ENCODE measurements at places on chromosomes 7 and 10. TPM values are rescaled to one million over a fixed set of nuclear protein-coding genes. Genes with fewer than 3 reads are reported as not detected.
A peak's percentile ranks its signal among the peaks of the same experiment; 100 is the strongest.

TBXAS1 gene
- total RNA-seq, result 10.0 TPM

GRCh38 chr10:121216721-121217181, 365.6 kb downstream of the WDR11 start:
- no peak for DNase-seq

DNA sequence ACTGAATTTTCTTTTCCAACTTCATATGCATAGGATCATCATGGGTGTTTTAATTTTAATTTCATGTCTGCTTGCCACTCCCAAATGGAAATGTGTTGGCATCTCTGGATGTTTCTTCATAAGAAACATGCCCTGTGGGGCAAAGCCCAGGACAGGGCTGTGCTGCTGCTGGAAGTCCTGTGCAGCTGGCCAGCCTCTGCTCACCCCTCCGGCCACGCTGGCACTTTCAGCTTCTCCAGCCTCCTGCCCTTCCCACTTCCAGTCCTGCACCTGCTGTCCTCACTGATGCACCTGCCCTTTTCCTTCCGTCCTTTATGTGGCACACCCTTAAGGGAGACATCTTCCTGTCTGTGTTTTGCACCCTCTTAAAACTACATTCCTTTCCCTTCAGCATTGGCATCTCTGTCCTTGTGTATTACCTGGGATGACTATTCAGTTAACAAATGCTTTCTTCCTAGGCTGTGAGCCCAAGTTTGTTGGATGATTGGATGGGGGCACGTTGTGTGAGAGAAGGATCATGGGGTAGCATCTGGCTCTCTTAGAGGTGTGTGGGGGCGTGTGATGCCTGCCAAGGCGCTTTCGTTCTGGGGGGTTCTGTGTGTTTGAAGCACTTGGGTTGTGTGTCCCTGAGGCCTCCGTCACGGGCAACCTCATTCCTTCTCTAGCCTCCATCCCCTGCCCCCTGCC, 56.8 kb downstream of the TCF7L2 start:
- no peak for DNase-seq

DNA sequence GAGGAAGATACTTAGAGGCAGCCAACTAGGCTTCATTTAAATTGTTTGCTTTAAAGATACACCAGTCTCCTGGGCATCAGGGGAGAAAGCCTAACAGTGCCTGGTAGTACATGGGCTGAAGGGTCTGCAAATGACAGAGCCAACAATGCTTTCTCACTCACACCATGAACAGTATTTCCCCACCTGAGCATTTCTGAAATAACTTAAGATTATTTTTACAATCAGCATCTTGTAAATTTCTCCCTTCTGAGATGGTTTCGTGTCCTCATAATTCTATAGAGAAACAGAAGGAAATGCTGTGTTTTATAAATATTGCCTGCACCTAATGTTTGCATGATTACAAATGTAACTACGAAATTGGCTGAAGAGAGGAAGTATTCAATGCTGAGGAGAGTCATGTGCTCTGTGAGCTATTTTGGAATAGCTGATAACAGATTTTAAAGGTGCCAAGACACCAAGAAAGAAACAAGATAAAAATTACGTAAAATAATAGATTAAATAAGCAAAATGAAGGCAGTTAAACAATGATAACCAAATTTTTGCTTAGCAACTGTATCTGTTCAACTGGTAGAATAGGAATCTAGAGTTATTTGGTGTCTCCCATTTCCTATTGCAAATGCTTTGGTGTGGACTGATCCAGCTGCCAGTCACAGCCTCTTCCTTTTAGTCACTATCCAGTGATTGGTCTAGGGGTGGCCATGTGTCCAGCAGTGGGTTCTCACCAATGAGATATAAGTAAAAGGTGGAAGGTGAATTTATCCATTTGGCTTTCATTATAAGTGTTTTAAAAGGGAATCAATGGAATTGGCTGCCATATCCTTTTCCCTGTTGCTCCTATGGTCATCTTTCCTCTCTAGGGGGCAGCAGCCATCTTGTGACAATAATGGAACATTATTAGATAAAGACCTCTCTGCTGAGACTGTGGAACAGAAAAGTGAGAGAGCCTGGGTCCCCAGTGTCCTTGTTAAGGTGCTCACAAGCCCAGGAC, 167.9 kb upstream of the SLC26A5 start:
- DNase-seq, result no peak

DNA sequence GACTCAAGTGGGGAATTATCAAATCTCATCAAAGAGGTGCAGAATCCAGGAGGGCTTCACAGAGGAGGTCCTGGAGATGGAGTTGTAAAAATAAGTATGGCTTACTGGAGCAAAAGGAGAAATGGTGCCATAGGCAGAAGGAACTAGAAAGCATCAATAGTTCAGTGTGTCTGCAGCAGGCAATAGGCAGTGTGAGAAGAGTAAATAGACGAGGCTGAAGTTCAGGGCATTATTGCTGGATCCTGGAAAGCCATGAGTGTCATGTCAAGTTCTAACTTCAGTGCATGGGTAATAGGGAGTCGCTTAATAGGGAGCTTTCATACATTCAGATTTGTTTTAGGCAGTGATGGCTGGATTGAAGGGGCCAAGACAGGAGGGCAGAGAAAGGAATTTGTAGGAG, 39.3 kb downstream of the CYP26A1 start:
- no peak for DNase-seq

CAV1 gene
- 465 TPM for total RNA-seq

DNA sequence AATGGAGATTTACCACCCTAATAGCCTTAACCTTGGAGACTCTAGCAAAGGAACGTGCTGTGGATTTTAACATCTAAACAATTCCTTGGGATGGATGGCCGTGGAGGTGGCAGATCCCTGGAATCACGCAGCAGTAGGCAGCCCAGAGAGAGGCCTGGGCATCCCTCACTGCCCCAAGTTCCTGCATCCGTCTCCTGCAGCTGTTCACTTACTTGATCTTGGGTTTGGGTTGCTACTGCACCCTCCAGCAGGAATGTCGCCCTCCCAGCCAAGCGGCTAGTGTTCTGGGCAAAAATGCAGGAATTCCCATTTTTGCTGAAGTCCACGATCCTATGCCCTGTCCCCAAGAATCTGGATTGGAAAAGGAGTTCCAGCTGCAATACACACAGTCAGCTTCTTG, 166.7 kb upstream of the SH2B2 start:
- DNase-seq, result no peak

GRCh38 chr10:132328106-132328505, 3.9 kb upstream of the LRRC27 start:
- no peak for DNase-seq

- DNase-seq, result no peak
Measured at GRCh38 chr7:155893176-155893575, 80.9 kb upstream of the SHH start.

HKDC1 gene
- total RNA-seq, result 0.35 TPM

CCDC3 gene
- 25.5 TPM for total RNA-seq

DNA sequence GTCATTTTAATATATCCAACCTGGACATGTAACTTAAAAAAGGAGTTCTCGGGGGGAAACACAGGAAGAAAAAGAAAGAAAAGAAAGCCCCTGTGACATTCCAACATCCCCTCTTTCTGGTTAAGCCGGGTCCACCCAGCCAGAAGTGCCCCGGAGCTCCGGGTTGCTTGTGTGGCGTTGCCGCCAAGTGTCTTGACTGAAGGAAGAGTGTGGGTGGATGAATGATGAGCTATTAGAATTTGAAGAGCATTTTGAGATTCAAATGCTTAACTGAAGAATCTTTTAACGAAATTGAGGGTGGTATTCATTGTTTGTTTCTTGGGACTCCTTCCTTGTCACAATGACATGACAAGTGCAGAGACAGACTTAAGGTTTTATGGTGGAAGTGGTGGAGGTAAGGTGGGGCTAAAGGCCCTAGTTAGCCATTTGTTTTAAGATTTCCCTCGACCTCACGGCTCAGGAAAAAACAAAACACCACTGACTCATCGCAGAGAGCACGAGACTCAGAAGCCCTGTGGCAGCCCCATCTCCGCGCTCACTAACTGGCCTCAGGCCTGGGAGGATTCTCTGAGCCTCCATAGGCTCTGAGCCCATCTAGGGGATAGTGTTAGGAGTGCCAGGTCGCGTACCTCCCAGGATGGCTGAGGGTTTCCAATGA, 1.8 kb upstream of the GLI3 start:
- no peak for DNase-seq

- no peak for DNase-seq
Measured at GRCh38 chr10:3791974-3792633, 7.1 kb upstream of the KLF6 start.

OR2A1 gene
- total RNA-seq, result not detected

LRGUK gene
- total RNA-seq, result 0.12 TPM

RNF148 gene
- 0.35 TPM for total RNA-seq

GRCh38 chr7:114806590-114807162, 115.2 kb upstream of the MDFIC start:
- DNase-seq, result no peak

OLAH gene
- 0.35 TPM for total RNA-seq

LRRC4 gene
- 3.9 TPM for total RNA-seq

HIBADH gene
- total RNA-seq, result 68.1 TPM

HOXA3 gene
- 0.68 TPM for total RNA-seq

DNA sequence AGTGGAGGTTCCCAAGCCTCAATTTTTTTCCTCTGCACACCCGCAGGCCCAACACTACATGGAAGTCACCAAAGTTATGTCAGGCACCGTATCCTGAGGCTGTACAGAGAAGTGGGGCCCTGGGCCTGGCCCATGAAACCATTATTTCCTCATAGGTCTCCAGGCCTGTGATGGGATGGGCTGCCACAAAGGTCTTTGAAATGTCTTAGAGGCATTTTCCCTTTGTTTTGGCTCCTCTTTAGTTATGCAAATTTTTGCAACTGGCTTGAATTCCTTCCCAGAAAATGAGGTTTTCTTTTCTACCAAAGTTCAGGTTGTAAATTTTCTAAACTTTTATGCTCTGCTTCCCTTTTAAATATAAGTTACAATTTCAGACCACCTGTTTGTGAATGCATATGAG, 365.2 kb downstream of the HGF start:
- DNase-seq, result no peak

DNA sequence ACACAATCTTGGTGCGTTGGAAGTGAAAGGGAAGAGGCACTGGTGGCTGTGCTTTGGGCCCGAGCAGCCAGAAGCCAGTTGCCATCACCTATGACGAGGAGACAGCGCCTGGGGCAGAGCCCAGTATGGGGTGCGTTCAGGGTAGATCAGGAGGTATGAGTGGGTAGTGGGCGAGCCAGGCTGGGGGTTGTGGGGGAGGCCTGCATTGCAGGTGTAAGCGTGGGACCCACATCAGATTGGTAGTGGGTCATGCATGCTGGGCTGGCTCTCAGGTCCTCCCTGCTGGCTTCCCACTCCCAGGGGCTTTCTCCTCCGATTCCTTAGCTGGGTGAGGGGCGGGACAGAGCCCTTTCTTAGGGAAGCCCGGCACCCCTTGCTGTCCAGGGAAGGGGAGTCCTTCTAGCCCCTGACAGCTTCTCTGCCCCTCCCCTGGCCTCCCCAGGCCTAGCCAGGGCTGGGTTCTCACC, 445 bp upstream of the PVRIG start:
- DNase-seq, result no peak

GRCh38 chr7:13908667-13909397, 80.6 kb downstream of the ETV1 start:
- no peak for DNase-seq

PON1 gene
- not detected for total RNA-seq

- DNase-seq, result no peak
Measured at GRCh38 chr7:28891192-28891875, 66.8 kb downstream of the TRIL start.

GRCh38 chr10:80201608-80202141, 3.7 kb downstream of the ANXA11 start:
- peak; percentile 52 for DNase-seq

AGR2 gene
- total RNA-seq, result not detected

- no peak for DNase-seq
Measured at GRCh38 chr7:33261585-33261984, 132.2 kb downstream of the BBS9 start.

DNA sequence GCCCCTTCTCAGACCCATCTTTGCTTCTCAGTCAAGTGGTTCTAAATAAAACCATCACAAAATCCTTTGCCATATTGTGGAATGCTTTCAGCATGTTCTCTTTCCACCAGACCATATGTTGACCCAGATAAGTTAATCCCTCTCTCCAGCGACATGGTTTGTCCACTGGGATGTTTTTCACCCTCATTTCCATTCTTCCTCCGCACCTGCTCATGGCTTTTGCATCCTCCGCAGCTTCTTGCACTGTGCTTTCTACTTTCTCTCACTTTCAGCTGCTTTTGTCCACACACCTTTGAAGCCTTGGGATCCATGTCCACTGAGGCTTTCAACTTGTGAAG, 52.3 kb upstream of the WAC start:
- DNase-seq, result no peak

DNA sequence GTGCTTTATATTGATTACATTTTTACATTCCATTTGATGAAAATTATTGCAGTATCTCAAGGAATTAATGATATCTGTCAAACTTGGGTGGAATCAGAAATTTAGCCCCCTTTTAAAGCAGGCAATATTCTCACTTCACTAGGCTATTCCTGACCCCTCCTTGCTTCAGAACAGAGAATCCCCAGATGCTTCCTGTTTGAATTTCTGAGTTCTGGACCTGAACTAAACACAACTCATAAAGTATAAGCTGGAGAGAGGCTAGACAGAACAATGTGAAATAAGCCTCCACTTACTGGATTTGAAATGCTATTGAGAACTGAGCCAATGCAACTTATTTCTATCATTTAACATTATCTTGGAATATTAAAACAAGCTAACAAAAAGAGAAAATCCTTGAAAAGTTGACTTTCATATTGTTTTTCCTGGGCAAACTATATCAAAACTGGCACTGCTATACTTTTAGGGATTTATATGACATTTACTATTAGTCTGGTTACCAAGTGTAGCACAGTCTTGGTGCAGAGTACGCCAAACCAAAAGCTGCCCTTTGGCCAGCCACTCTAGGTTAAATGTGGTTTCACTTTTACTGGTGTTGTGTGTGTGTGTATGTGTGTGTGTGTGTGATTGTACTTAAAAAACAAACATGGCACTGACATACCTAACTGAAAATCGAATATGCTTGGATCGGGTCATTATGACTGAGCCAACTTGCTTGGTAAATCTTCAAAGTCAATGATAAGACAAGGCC, 19.0 kb upstream of the AGMO start:
- no peak for DNase-seq

IRF5 gene
- 5.6 TPM for total RNA-seq

- no peak for DNase-seq
Measured at GRCh38 chr10:119302172-119302571, 94.8 kb downstream of the GRK5 start.

ZNF518A gene
- total RNA-seq, result 10.5 TPM

All from left cardiac atrium (tissue), 4 donors.